ENCODE measurements at places on chromosomes 13 and 19.
A peak's percentile ranks its signal among the peaks of the same experiment; 100 is the strongest.

DNA sequence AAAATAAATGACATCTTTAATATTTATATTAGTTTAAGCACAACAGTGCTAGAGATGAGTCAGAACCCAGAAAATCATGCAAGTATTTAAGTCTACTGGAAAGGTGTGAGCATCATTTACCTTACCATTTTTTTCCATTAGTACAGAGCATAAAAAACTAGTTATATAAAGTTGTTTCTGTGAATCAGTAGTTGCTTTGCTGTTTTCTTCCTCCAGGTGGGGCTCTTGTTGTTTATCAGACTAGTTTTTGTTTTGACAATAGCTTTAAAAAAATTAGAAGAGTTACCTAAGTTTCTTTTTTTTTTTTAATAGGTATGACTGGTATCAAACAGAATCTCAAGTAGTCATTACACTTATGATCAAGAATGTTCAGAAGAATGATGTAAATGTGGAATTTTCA is 12.7 kb downstream of the SUGT1 start:
- peak; percentile 30 for DNase-seq

DNA sequence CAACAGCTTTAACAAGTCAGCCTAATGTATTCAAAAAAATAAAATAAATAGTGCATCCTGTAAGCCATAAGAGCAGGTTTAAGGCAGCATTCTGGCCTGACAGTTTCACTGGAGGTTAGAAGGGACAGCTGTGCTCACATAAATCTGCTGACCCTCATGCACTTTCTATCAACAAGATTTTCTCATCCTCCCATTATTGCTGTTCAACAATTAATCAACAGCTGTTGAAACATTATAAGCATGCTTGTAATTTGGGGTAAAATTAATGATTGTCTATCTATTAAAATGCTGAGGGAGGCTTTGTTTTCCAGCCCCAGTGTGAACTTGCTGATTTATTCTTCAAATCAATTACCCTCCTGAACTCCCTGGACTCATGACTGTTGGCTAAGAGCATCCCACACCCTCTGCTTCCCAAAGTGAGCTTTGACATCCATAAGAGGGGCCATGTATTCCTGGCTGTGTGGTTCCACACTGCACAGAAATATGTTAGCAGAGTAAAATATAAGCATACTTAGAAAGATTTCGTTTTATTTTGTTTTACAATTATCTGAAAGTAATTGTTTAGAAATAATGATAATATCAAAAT is 492.4 kb downstream of the EFNB2 start:
- no peak for DNase-seq

DNA sequence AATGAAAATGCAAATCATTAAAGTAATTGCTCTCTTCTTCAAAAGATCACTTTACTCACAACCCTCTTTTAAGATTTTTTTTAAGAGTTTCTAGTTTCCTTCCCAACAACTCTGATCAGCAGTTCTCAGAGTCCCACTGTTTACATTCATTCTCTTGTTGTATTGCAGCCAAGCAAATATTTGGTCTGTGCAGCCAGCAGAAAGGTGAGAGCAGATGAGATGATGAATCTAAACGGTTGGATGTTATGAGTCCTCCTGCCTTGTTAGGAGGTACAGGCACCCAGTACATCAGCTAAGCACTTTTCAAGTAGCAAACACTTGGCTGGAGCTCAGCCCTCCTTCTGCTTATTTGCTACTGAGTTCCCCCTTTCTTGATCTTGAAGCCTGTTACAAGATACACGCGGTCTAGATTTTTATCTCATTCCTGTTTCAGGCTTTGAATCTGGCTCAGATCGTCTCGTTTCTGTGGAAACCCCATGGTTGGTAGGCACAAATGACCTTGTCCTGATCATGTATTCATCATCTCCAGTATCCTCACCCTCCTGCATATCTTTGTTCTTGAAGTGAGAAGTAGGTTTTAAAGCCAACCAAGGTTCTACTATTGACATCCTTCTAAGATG is 300.7 kb downstream of the DCT start:
- DNase-seq = no peak

- peak; percentile 46 for DNase-seq
Measured at GRCh38 chr19:18519962-18520847, 1.7 kb downstream of the ELL start.

DNA sequence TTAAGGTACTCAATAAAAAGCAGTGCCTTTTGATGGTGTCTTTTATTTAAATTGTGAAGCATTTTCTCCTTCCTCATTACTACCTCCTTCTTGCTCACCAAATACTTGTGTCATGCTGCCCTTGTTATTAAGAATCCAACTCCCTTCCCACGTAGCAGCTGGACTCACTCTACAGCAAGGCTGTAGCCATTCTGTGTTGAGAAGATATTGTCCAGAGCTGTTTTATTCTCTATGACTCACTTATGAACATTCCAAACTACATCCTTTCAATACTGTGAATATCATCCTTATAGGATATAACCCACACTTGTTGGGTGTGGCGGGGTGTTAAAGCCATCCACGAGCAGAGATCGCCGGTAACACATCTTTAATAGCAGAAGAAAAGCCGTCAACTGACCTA is 1671.5 kb upstream of the SLC10A2 start:
- DNase-seq = no peak

GRCh38 chr13:77513719-77514335 is 21.7 kb upstream of the SCEL start:
- peak; percentile 24 for DNase-seq

- DNase-seq = no peak
Measured at GRCh38 chr19:51750400-51751094, 1.1 kb downstream of the FPR1 start.

GRCh38 chr13:72403396-72404010 is 323.9 kb downstream of the MZT1 start:
- no peak for DNase-seq

DNA sequence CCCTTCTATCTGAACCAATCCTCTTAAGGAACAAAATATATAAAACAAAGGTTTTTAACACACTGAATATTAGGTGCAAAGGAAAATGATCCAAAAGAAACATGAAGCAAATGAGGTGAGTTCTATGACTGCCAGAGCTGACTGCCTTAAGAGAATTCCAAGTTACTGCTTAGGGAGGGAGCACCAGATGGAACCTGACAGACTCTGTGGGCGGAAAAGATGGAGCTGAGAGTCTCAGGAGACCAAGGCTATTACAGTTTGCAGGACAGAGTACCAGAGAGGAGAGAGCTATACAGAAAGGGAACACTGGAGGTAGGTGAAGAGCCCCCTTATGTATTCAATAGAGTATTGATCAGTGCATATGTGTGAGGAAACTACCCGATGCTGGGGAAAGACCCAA is 87.2 kb downstream of the B3GLCT start:
- DNase-seq = no peak

DNA sequence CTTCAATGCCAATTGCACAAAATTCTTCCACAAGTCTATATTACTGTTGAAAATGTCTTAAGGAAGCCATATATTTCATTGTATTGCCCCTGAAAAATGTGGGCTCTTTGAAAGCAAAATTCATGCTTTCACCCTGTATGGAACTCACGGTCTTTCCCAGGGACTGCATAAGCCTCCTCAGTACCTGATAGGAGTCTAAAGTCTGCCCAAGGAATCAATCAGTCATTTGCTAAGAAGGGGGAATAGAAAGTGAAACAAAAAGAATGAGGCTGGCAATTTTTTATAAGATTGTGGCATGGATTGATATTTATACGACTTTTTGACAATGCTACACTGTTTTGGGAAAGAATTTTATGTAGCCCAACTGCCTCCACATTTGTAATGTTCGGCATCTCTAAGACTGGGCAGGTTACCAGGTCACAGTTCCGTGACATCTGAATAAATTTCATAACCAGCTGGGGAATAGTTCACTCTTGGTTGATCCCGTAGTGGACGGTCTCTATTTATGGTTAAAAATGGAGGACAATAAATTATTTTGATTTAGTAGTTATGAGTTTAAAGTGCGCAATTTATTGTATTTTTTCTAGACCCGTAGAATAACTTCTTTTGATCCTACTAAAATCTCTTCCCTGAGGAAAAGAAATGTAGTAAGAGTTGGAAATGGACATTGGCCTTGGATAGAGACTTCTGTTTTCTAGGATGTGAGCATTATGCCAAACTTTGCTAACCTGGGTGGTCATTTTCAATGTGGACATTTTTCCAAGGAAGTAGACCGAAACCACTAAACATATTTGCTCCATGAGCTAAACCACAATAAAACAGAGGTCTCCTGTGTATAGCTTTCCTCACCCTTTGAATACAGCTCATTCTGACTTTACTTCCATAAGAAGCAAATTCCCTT is 1585.4 kb downstream of the EFNB2 start:
- DNase-seq = no peak

GRCh38 chr13:70829748-70830147 is 721.5 kb upstream of the KLHL1 start:
- no peak for DNase-seq

DNA sequence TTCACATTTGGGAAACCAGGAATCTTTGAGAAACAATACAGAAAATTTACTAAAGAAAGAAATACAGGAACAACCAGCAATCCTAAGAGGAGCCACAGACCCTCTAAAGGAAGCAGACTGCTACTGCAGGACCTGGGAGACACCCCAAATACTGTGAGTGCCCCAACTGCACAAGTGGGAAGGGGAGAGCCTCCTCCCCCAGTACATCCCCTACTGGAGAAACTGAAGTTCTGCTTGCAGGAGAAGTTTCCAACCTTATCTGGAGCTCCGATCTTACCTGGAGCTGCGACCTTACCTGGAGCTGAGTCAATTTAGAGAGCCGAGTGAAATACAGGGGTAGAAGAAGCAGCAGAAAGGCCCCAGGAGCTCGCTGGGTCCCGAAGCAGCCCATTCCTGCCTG is 236.4 kb upstream of the SPRY2 start:
- DNase-seq = no peak

DNA sequence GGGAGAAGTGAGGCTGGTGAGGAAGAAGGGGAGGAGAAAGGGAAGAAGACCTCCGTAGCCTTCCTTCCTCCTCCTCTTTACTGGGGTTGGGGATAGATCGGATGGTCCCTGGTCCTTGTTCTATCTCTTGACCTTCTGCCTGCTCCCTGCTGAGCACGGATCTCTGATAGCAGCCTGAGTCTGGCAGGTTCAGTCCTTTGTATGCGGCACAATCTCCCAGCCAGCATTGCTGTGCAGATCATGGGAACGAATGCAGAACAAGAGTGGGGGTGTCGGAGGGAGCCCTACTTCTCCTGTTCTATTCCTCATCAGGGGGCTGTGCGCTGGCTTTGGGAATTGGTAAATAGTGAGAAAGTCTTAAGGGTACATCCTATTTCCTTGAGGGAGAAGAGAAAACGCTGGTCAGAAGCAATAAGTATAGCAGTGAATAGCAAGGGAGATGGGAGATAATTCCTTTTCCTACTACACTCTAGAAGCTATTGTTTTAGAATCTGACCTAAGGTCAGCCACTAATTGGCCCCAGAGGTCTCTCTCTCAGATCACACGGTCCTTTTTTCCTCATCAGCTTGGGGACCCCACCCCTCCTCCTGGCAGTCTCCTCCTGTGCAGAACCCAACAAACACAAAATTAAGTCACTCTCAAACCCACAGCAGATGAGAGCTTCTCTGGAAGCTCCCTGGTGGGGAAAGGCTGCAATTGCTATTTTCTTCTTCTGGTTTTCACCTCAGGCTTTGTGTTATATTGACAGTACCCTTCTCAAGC is 41.0 kb downstream of the KL start:
- DNase-seq = peak; percentile 35

GRCh38 chr19:38793177-38793576 is 4.2 kb downstream of the LGALS7B start:
- no peak for DNase-seq

DNA sequence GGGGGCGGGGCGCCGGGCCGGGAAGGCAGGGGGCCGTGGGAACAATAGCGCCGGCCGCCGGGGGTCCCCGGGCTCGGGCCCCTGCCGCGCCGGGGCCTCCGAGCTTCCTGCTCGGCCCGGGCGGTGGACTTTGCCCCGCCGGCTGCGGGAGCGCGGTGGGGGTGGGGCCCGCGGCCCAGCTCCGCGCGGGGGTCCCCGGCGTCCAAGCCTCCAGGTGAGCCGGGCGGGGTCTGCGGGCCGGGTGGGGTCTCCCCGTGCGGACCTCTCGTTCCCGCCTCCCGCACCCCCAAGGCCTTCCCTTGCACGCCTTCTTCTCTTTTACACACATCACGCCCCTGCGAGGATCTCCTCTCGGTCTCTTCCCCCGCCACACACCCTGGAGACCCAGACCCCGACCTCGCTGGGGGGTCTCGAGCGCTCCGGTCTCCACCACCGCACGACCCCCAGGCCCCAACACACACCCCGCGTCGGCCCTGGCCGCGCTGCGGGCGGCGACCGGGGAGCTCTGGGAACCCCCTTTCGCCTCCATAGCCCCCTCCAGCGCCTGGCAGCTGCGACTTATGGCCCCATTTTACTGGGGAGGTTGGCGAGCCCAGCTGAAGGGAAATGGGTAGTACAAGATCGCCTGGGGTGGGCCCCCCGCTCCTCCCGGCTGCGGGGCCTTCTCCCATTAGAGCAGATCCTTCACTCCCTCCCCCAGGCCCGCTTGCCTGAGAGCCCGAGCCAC is 711 bp downstream of the CAMSAP3 start:
- DNase-seq = no peak

DNA sequence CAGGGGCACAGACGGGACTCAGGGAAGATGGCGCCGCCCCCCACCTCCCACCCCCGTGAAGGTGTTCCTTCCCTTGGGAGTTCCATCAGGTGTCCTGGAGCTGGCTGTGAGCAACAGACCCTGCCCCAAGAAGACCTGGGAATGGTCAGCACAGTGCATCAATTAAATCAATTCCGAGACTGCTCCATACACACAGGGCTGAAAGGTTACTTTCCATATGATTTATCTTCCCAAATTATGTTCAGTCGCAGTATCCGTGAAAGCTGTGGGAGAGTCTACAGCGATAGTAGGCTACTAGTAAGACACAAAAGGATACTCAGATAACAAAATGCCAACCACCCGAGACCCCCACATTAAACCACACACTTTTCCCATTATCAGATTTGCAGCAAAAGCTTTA is 71.8 kb upstream of the PABPC3 start:
- no peak for DNase-seq

GRCh38 chr13:30355384-30355699 is 48.0 kb upstream of the KATNAL1 start:
- peak; percentile 22 for DNase-seq

- no peak for DNase-seq
Measured at GRCh38 chr13:40774672-40775071, 3.7 kb upstream of the MRPS31 start.

DNA sequence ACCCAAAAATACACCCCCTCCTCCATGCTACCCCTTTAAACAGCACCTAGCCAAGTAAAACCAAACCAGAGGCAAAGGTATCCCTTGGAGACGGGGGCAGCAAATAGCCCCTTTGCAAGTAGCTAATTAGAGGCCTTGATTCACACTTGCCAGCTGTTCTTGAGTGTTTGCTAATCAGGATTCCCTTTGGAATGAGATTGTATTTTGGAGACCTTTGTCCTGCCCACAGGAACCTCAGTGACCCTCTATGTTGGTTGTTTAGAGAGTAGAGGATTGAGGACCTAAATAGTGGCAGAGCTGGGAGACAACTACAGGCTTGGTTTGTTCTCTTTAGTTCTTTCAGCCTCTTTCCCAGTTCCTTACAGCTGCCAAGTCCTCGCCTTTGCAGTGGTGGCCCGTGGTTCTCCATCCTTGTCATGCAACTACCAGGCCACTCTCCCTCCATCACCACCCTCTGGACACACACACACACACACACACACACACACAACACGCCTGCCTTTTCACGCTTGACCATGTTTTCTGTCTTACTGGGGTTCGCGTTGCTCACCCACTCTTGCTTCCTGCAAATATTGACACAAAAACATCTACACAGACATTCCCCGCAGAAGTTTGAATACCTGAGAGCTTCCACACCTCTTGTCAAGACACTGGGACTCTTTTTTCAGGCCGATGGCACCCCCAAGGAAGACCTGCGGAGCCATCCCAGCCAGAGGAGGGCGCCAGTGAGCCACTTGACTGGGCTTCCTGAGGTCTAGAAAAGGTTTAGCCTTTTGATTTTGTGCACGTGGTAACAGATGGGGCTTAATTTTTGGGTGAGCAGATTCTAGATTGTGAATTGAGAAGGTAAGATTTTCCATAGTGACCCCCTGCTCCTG is 80.0 kb upstream of the GPR183 start:
- peak; percentile 92 for DNase-seq

All from suppressor macrophage (primary cell).